HCT116 (cell line): ENCODE measurements at places on chromosomes 4 and X. TPM values are rescaled to one million over a fixed set of nuclear protein-coding genes. Genes with fewer than 3 reads are reported as not detected.

FRG2 gene
- not detected for total RNA-seq

MAGEB18 gene
- total RNA-seq = not detected

CTAG2 gene
- not detected for total RNA-seq

MAGEA8 gene
- not detected for total RNA-seq

TMEM165 gene
- total RNA-seq = 60.7 TPM

VCX3A gene
- not detected for total RNA-seq

HERC6 gene
- total RNA-seq = 4.9 TPM

DNA sequence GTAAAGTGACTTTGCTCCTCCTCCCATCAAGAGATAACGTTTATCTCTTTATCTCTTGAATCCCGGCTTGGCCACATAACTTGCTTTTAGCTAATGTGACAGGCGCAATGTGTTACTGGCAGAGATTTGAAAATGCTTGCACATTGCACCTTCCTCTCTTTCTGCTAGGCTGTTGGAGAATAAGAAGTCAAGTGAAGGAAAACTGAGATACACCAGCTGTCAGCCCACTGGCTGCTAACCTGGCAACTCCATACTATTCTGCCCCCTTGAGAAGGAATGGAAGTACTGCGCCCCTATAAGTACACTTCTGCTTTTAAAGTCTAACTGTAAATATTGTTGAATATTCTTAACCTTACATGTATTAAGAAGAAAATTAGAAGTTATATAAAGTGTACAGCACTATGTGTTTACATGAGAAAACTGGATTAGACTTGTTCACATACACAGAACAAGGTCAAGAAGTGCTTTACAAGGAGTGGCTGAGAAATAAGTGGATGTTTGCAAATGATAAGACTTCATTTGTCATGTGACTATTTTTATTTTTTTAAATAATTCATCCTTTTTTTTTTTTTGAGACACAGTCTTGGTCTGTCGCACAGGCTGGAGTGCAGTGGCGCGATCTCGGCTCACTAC, 424.5 kb upstream of the CTSO start:
- no peak overlapping the region for H3K4me3 ChIP-seq
- no peaks in the 10 kb centered on the region for H3K36me3 ChIP-seq
- DNase-seq = peak; percentile 24
- peaks cover 10% of the 10 kb centered on the region; the same call in 1 of the 2 replicates for H3K4me1 ChIP-seq
- H3K27ac ChIP-seq = no peak overlapping the region
- H3K27me3 ChIP-seq = no peaks in the 10 kb centered on the region

- H3K4me3 ChIP-seq = no peak overlapping the region
- no peaks in the 10 kb centered on the region for H3K4me1 ChIP-seq
- no peak overlapping the region for H3K27ac ChIP-seq
- H3K27me3 ChIP-seq = no peaks in the 10 kb centered on the region
- no peaks in the 10 kb centered on the region for H3K36me3 ChIP-seq
- DNase-seq = no peak
Observed at GRCh38 chr4:123299212-123299691, 97.3 kb upstream of the SPRY1 start.

DNA sequence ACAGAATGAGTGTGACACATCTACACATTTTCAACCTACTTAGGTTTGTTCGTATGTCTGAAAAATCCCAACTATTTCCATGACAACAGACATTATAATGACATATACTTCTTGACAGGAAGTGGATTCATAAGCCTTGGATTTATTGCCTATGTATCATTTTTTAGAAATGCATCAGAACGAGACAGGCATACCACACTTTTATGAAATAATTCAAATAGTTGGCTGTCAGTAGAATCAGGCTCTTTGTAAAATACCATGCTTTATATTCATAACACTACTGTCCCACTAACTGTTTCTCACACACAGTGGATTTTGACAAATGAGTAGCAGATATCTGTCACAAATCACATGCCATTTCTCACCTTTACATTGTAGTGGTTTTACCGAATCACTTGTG, 173.2 kb downstream of the BEND2 start:
- no peak overlapping the region for H3K4me3 ChIP-seq
- DNase-seq = no peak
- H3K4me1 ChIP-seq = no peaks in the 10 kb centered on the region
- 0 out of 2 replicates have a peak, but pooled peaks cover 2% of the 10 kb centered on the region for H3K27me3 ChIP-seq
- no peak overlapping the region for H3K27ac ChIP-seq

DNA sequence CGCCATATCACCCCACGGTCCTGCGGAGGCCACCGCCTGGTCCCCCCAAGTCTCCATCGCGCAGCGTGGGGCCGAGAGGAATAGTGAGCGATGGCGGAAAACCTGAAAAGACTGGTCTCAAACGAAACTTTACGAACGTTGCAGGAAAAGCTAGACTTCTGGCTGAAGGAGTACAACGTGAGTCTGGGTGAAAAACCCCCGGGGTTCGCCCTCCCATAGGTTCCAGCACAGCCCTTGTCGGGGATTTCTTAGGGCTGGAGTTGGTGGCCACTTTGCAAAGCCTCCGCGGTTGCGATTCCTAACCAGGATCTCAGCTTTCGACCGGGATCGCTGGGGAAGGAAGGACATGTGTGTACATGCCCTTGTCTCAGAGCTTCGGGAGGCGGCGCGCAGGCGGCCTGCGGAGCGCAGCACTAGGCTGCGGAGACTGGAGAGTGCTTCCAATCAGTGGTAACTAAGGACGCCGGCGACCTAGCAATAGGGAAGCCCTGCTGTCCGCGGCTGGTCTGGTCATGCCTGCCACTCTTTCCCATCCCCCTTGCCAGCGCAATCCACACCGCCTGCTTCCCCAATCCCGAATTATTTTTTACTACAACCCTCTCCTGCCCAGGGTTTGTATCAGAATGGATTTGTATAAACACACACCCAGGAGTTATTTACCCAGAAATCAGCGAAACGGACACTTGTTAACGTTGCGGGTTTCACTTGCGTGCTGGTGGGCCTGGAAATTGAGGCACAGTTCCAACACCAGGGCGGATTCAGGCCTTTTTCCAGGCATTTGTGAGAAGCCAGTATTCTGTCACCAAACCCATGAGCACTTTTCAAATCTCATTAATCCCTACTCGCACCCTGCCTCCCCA, 741 bp downstream of the SPATA18 start:
- H3K4me1 ChIP-seq = no peaks in the 10 kb centered on the region; the same call in 1 of the 2 replicates
- peak overlapping the region; percentile 23 for H3K4me3 ChIP-seq
- DNase-seq = no peak
- H3K27ac ChIP-seq = peak overlapping the region; percentile 8; the same call in 1 of the 2 replicates
- peaks cover 13% of the 10 kb centered on the region for H3K27me3 ChIP-seq

DNA sequence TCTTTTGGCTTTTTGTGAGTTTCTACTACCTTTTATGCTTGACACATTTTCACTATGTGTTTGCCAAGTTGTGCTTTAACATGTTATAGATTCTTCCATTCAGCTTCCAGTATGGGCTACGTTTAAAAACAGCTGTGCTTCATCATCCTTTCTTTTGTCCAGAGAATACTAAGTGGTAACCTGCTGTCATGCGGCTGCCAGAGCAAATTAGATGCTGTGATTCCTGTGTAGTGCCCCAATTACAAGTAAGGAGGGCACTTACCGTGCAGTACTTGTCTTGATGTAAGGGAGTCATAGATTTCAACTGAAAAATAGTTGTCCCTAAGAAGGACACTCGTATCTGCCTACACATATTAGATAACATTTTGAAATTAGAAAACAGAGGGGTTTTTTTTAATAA, 531.8 kb upstream of the GALNTL6 start:
- no peak overlapping the region for H3K4me3 ChIP-seq
- no peaks in the 10 kb centered on the region for H3K4me1 ChIP-seq

SPP1 gene
- 4.1 TPM for total RNA-seq

- no peak overlapping the region for H3K27ac ChIP-seq
- H3K27me3 ChIP-seq = no peaks in the 10 kb centered on the region
- DNase-seq = no peak
- no peak overlapping the region for H3K4me3 ChIP-seq
- H3K4me1 ChIP-seq = no peaks in the 10 kb centered on the region
Observed at GRCh38 chr4:89283226-89284009, 24.2 kb downstream of the GPRIN3 start.

PRRG3 gene
- total RNA-seq = not detected
